ENCODE measurements at places on chromosomes 1 and 21. TPM values are rescaled to one million over a fixed set of nuclear protein-coding genes. Genes with fewer than 3 reads are reported as not detected.

FAM72D gene
- 0.09 TPM for total RNA-seq

CD164L2 gene
- total RNA-seq, result not detected

WLS gene
- total RNA-seq, result 21.6 TPM

HES3 gene
- not detected for total RNA-seq

TBX15 gene
- 0.29 TPM for total RNA-seq

DNA sequence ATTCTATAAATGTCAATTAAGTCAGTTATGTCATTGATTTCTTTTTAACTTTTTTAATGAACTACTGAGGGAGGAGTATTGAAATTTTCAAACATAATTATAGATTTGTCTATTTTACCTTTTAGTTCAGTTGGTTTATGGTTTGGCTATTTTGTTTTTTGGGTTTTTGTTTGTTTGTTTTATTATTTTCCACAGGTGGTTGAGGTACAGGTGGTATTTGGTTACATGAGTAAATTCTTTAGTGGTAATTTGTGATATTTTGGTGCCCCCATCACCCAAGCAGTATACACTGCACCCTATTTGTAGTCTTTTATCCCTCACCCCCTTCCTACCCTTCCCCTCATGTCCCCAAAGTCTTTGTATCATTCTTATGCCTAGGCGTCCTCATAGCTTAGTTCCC is 9.5 kb downstream of the TDRD5 start:
- DNase-seq, result no peak

GRCh38 chr1:55192093-55192492 is 23.1 kb downstream of the USP24 start:
- no peak for DNase-seq

DNA sequence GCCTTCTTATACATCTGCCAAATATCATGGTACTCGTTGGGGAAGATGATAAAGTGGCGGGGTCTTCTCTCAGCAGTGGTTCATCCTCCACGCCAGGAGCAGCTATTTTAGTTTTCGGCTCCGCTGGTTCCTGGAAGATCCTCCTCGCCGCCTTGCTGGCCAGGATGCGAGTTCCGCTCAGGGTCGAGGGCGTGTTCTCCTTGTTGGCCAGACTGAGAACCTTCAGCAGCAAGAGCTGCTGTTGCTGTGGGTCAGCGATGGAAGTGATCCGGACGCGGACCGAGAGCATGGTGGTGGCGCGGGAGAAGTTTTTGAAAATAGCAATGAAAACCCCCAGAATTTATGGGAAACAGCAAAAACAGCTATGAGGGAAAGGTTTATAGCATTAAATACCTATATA is 11.4 kb upstream of the CFAP126 start:
- no peak for DNase-seq

DNA sequence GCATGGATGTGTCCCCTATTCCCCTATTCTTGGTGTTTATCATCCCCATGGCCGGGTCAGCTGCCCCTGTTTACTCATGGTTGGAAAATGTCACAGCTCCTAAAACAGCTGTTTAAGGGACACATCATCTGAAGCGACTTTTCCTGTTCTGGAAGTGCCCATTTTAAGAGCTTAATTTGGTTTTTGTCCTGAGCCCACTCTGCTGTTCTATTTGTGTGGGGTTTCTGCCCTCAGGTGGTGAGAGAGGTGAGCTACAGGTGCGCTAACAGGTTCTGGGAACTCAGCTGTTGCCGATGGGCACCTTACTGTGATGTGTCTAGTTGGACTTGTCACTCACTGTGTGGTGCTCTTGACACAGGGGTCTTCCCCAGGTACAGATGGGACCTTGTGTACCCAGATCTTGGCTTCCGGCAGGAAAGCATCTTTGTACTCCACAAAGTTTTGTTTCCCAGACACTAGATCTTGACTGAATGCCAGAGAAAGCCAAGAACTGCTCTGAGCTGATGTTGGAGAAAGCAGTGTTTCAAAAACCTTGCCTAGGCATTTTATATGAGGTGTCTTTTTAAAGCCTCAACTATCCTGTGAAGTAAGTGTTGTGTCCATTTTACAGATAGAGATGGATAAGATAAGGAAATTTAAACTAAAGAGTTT is 59.0 kb upstream of the CD1D start:
- DNase-seq, result no peak

DNA sequence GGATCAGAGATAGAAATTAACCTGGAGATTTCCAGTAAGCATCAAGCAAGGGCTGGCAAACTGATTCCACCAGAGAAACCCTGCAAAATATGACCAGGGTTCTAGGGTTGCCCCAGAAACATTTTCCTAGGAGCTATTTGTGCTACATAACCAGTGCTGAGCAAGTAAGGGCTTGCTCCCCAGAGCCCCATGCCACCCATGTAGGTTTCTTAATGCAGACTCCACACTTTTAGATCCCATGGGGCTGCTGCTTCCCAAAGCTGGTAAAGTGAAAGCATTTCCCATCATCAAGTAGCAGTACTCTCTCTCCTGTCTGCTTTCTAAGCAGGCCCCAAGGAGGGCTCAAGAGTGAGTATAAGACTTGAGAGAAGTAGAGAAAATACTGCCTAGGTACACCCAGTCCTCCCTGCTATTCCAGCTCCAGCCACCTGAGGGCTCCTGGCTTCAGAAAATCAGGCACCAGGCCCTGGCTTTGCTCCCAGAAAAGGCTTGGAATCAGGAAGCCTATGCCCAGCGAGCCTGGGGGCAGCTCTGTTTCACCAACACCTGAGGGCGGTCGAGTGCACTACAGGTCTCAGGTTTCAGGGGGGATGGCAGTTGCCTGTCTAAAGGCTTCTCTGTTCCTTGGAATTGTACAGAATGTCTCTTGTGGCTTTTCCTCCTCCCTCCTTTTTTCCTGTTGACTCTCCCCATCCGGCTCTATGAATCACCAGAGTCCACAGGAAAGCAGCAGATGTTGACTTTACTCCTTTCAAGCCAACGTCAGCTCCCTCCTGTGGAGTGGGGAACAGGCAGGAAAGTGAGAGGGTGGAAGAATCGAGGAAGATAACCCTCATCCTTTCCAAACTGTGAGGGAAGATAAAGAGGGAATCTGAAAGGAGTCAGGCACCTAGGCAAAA is 6.2 kb upstream of the ANKRD35 start:
- DNase-seq, result peak; percentile 94

DNA sequence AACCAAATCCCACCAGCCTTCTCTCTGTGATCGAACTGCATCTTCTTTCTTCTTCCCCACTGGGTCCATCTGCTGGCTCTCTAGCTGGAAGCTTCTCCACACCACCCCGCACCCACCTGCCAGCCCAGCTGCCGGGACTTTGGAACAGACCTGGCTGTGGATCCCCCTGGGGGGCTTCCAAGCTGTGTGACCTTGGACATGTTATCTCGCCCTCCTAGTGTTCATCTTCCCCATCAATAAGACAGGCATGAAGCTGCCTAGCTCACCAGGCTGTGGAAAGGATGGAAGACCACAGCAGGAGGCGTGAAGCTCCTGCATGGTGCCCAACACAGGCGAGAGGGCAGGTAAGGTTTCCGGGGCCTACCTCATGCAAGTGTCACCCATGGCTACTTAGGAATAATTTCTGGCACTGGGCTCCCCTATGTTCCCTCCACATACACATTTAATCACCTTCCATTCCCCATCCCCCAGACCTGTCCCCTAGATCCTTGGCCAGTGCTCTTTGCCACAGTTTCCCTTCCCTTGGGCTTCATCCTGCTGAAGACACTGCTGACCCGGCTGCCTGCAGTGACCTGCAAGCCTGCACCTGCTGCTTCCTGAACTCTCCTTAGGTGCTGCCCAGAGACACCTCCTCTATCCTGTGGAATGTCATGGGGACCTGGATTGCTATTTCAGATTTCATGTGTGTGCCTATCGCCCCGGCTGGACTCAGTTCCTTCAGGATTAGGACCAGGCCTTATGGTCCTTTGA is 13.2 kb upstream of the C2CD2 start:
- DNase-seq, result no peak

GRCh38 chr1:156673387-156674121 is 3.7 kb downstream of the NES start:
- no peak for DNase-seq

- no peak for DNase-seq
Observed at GRCh38 chr1:16421201-16421600, 16.0 kb downstream of the SPATA21 start.

- DNase-seq, result no peak
Observed at GRCh38 chr1:148379697-148380096, 103.4 kb downstream of the PPIAL4G start.

DNA sequence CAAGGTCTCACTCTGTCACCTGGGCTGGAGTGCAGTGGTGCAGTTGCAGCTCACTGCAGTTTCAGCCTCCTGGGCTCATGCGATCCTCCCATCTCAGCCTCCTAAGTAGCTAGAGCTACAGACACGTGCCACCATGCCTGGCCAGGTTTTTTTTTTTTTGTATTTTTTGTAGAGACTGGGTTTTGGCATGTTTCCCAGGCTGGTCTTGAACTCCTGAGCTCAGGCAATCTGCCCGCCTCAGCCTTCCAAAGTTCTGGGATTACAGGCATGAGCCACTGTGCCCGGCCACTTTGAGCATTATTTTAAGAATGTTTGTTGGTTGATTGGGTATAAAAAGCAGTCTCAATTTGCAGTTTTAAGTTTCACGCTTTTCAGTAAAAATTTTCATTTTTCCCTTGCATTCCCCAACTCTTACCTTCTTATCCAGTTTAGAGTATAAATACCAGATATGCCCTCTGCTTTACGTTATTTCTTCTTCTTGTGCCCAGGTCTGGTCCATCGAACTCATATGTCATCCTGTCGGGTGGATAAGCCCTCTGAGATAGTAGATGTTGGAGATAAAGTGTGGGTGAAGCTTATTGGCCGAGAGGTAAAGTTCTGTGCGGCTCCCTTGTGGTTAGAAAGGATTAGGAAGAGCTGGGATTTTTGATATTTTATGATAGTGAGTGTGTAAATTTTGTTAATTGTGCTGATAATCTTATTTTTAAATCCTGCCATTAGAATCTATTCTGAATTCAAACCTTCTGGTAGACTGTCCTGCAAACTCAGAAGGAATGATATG is 36.0 kb downstream of the FABP3 start:
- DNase-seq, result peak; percentile 79

DNA sequence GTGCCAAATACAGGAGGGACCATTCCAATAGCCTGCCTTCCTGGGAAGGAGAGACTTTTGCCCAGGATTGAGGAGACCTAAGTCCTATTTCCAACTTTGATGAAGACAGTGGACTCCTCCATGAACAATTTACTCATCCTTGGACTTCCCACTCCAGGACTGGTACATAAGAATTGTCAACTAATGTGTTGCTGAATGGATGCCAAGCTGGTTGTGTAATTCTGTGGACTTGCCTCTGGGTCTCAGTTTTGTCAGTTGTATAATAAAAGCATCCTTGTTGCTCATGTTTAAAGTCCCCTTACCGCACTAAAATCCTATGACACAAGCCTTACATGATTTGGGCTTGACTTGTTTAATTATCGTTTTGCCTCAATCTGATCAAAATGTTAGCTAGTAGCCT is 13.2 kb upstream of the ZP4 start:
- no peak for DNase-seq

All from right lobe of liver (tissue), 6 donors.